ENCODE measurements at places on chromosomes 2 and 18.
A peak's percentile ranks its signal among the peaks of the same experiment; 100 is the strongest.

DNA sequence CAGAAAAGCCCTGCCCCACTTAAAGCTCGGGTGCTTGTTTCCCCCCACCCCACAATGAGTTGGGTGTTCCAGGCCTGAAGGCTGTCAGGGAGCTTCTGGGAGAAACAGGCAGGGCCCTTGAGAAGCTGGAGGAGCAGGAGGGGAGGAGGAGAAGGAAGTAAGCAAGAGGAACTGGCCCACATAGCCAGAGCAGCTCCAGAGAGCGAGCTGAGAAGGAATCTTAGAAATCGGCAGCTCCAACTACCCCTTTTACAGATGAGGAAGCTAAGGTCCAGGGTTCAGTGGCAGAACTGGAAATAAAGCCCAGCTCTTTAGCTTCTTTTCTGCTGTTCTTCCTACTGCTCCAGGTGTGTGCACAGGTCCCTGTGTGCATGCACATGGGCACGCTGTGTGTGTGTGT is 12.7 kb upstream of the KCNK3 start:
- no peak for DNase-seq

GRCh38 chr2:235609746-235610145 is 115.9 kb downstream of the AGAP1 start:
- DNase-seq = no peak

DNA sequence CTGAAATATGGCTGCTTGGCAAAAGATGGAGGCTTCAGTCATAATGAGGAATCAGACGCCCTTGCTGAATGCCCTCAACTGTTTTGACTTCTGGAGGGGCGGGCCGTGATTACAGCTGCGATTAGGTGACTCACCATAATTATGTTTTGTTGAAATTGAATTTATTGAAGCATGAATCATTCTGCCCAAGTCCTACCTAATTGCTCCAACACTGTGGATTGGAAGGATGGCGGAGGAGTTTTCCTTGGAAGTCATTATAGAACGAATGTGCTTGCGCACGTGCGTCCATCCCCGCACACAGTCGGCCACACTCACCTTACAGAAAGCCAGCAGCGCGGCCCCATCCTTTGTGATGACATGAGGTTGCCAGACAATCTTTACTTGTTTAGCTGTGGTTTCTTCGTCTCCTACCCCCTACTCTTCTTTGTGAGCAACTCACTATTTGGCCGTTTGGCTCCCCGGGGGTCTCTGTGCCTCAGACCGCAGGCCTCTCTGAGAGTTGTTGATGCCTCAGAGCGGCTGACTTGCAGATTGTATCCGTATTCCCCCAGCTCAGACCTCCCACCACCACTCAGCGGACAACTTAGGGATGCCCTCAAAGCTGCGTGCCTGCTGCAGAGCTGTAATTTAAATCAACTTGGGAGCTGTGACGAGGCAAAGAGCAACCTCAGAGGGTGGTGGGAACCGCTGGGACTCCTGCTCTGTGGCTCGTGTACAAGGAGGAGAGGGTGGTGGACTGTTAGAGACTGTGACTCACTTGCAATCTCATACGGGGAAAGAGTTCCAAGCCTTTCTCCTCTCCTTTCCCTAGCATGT is 513.4 kb downstream of the TNS1 start:
- DNase-seq = no peak

- DNase-seq = no peak
These were observed 1090.0 kb downstream of the BCL11A start for GRCh38 chr2:59463426-59463825.

DNA sequence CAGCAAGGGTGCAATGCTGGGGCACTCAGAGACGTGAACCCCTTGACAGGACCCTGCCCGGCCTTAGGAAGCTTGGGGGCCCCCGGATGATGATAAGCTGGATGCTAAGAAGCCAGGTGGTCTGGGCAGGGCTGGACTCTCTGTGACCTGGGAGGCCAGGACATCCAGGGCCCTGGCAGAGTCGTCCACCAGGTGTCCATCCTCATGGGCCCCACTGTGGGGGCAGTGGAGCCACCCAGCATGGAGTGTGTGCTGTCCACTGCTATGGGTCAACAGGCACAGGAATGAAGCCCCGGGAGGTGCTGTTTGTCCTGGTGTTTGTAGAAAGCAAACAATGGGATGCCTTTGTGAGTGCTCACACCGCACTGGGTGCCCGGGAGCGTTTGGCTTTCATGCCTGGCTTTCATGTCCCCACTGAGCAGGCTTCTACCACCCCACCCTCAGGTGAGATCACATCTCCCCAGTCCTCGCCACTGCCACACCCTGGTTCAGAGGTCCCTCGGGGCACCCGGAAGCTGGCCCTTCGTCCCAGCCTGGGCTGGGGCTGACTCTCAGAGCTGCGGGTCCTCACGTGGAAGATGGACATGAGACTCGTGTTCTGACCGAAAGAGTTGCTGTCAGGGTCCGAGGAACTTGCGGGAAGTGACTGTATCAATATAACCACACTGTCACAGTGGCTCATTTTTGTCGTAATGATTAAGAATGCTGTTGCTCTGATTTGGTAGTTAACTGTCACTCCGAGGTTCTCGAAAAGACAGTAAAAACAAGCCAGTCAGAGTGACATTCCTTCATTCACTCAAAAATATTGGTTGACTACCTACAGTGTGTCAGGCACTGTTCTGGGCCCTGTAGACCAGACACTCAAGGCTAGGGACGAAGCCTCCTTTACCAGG is 53.3 kb downstream of the INHBB start:
- DNase-seq = no peak

GRCh38 chr2:86225581-86225980 is 26.3 kb downstream of the MRPL35 start:
- DNase-seq = peak; percentile 20

DNA sequence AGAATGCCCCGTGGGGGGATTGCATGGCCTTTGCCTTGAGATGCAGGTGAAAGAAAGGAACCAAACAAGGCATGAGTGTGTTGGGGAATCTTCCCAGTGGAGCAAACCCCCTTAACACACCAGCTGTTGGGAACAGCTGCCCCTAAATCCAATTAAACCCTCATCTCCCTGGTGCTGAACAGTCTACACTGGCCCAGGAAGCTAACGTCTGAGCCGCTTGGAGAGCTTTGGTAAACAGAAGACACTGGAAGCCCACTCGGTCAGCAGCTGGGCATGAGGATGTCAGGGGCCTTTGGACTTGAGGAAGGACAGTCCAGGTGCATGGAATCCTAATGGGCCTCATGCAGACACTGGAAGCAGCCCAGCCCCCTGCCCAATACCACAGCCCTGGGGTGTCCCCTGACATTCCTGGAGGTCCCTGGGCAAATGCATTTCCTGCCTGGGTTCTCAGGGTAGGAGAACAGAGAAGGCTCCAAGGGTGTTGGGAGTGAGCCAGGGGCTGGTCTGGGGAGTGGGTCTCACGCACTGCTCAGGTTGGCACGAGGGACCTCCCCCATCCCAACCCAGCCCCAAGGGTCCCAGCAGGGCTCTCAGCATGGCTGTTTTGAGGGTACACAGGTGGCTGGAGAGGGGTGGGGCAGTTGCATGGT is 37.7 kb downstream of the GBX2 start:
- no peak for DNase-seq

- DNase-seq = no peak
These were observed 45.7 kb downstream of the RPL31 start for GRCh38 chr2:101047774-101048173.

DNA sequence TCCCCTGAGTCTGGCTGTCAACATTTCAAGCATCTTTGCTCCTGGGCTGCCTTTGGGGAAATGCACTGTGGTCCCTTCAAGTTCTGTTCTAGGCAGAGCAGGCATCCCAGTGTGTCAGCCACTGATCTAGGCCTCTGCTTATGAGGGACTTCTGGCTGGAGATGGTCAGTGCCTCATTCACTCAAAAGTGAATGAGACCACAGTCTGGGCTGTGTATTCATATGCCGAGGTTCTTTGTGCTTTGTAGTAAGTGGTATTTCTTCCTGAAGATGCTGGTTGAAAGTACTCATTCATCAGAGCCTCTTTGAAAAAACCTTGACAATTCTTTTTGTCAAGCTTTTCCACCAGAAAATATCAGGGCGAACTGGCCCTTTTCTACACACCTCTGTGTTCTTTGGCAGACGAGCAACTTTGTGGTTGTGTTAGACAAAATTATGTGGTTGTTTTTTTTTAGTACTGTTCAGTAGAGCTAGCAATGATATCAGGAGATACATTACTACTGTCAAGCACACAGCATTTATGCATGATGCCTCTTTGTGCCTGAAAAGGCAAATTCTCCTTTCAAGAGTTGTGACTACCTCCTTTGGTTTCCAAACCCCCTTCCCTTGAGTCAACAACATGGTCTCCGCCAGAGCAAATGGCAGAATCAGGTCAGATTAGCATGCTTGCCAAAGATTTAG is 510.9 kb upstream of the NRP2 start:
- no peak for DNase-seq

DNA sequence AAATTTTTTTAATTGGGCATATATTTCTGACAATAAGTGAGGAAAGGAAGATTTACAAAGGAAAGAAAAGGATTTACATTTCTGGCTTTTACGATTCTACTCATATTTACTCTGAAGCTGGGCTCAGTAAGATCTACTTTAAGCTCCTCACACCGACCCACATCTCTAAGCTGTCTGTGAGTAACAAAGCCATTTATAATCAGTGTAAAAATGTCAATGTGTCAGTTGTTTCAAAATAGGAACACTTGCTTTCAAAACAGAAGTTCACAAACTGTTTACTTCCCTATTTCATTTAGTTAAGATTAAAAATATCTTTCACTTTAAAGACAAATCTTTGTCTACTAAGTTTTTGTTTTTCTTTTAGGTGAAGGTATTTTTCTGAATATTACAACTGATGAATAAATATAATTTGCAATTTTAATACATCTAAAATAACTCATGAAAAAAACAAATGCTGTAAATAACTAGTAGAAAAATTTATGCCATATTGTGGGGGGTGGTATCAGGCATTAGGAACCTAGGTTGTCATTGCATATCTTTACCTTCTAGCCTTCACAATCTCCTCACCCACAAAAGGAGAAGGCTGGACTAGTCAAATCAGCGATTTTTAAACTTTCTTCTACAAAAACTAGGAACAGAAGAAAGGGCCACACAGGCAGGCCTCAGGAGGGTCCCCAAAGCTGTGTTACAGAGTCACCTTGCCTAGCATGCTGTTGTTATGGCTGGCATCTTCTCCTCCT is 64.5 kb downstream of the TMEM131 start:
- no peak for DNase-seq

- no peak for DNase-seq
These were observed 140.0 kb downstream of the SEPTIN10 start for GRCh38 chr2:109473616-109474318.

GRCh38 chr2:133352719-133353118 is 215.5 kb downstream of the NCKAP5 start:
- DNase-seq = no peak

- DNase-seq = no peak
These were observed 7.0 kb upstream of the CIDEA start for GRCh38 chr18:12246849-12247808.

- DNase-seq = no peak
These were observed 44.5 kb upstream of the ASPRV1 start for GRCh38 chr2:70005752-70006446.

- DNase-seq = no peak
These were observed 105.9 kb downstream of the CERS6 start for GRCh38 chr2:168561991-168562390.

DNA sequence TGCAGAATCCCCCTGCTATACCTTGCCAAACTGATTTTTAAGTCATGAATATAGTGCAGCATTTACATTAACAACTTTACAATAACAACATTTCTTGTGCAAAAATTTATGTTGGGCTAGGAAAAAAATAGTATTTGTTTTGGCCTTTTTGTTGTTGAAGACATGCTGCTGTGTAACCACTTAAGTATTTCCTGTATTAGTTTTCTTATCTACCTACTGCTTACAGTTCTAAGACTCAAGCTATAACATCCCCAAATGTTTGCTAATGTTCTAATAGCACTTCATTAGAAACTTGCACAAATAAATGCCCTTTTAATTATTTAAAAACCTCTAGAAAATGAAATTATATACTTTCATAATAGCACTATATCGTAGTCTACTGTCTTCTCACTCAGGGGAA is 154.3 kb upstream of the DOCK10 start:
- no peak for DNase-seq

- no peak for DNase-seq
These were observed 100.5 kb upstream of the ODC1 start for GRCh38 chr2:10548626-10549025.

- no peak for DNase-seq
These were observed 139.7 kb downstream of the MYCN start for GRCh38 chr2:16080071-16080470.

DNA sequence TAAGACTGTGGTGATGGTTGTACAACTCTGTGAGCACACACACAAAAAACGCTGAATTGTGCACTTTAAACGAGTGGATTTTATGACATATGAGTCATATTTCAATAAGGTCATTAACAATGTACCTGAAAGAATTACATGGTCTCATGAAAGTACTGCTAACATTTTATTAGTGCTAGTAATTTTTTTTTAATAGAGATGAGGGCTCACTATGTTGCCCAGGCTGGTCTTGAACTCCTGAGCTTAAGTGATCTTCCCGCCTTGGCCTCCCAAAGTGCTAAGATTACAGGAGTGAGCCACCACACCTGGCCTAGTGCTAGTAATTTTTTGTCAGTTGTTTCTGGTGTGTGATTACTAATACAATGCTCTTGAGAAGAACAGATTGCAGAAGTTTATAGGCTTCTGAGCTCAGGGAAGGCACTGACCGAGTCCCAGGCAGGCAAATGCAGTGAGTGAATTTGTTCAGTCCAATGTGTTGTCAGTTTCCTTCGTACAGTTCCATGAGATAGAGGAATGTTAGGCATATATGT is 177.0 kb downstream of the TGIF1 start:
- DNase-seq = no peak

DNA sequence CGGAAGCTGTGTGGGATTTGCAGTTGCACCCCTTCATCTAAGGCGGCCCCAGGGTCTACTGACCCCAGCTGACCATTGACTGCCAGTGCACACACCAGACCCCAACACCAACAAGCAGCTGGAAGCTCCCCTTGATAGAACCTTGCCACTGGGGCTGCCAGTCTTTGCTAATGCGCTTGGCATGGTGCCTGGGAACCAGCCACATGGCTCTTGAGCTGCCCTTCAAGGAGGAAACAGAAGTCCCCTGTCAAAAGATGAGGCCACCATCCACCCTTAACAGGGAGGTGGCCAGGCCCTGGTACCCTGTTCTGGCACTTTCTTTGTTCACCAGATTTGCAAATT is 8.6 kb downstream of the ALPI start:
- DNase-seq = no peak

- DNase-seq = no peak
These were observed 9.6 kb upstream of the ITPRIPL1 start for GRCh38 chr2:96315400-96316071.

DNA sequence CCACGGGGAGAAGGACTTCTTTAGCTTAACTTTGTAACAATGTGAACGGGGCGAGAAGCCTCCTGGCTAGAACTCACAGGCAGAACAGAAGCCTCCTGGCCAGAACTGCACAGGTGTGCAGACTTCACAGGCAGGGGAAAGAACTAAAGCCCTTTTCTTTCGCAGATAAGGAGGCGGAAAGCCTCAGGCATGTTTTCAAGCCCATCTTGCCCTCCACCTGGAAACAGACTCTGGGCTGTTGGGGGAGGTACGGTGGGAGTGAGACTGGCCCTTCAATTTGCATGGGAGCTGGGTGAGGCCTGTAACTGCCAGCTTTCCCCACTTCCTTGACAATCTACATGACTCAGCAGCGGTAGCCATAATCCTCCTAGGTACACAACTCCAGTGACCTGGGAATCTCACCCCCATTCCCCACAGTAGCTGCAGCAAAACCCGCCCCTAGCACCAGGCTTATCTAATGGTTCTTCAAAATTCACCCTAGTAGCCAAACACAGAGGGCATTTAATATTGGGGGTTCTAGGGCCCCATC is 22.9 kb upstream of the ABCA12 start:
- no peak for DNase-seq

Measured in activated CD4-positive, alpha-beta T cell treated with anti-CD3 and anti-CD28 coated beads, Interleukin-2, amount 50 U/mL, for 1 hour (primary cell).